Endodermal cell (in vitro differentiated cells): ENCODE measurements at places on chromosomes 1 and 21.
A peak's percentile ranks its signal among the peaks of the same experiment; 100 is the strongest.

DNA sequence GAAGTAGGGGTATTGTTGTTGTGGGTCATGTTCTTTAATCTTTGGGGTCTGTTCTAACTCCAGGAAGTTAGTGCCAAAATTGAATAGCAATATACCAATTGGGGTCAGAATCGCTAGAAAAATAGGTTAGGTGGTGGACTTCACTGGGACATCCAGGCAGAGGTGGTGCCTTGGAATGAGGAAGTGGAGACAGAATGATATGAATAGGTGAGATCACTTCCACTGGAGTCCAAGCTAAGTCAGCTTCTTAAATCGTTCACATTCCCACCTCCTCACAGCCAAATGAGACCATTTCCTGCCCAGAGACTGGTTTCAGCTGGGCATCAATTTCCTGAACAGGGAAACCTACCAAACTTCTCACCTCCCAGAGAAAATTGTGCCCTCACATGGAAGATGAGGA, 137.8 kb upstream of the RAB4A start:
- DNase-seq, result no peak

DNA sequence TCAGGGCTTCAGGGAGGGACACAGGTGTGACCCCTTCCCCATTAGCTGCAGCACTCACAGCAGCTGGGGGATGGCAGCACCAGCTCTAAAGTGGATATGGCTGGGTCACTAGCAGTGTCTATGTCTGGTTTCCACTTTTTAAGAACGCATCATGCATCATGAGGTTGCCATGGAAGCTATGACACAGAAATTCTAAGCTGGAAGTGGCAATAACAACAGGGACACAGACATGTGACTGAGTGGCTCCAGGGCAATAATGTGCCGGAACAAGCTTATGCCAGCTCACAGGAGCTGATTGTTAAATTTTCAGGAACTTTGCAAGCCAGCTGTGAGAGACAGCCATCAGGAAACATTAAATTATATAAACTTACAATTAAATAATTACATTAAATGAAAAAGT, 51.2 kb upstream of the NFASC start:
- DNase-seq, result no peak

- no peak for DNase-seq
Observed at GRCh38 chr1:86396498-86396890, 371 bp upstream of the ODF2L start.

DNA sequence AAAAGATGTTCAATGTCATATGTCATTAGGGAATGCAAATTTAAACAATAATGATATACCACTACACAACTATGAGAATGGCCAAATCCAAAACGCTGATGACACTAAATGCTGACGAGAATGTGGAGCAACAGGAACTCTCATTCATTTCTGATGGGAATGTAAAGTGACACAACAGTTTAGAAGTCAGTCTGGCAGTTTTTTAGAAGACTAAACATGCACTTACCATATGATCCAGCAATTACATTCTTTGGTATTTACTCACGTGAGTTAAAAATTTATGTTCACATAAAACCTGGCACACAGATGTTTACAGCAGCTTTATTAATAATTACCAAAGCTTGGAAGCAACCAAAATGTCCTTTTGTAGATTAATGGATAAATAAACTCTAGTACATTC, 110.4 kb upstream of the C1orf21 start:
- DNase-seq, result no peak

GRCh38 chr1:87524021-87524754, 195.5 kb downstream of the LMO4 start:
- DNase-seq, result no peak

DNA sequence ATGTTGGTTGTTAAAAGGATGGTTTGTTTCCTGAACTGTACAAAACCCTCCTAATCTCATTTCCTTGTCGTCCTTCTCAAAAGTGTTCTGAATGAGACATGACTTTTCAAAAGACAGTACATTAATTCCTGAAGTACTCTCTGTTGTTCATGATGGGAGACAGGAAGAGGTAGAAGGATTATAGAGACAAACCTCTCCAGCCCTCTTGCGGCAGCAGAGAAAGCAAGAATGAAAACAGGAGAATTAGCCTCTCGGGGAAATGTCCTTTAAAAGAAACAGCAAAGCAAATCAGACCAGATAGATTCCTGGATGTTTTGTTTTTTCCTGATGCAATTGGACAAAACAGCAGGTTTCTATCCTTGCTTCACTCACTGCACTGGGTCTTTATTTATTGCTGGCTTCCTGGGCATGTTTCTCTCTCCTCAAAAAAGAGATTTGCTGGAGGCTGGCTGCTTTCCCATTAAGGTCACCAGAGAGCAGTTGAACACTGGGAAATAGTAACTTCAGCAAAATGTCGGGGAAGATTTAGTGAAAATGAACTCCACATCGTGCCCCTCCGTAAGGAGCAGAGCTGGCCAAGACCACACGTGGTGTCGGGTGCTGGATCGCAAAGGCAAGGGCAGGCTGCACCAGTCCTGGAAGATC, 145.8 kb upstream of the SYT6 start:
- no peak for DNase-seq

DNA sequence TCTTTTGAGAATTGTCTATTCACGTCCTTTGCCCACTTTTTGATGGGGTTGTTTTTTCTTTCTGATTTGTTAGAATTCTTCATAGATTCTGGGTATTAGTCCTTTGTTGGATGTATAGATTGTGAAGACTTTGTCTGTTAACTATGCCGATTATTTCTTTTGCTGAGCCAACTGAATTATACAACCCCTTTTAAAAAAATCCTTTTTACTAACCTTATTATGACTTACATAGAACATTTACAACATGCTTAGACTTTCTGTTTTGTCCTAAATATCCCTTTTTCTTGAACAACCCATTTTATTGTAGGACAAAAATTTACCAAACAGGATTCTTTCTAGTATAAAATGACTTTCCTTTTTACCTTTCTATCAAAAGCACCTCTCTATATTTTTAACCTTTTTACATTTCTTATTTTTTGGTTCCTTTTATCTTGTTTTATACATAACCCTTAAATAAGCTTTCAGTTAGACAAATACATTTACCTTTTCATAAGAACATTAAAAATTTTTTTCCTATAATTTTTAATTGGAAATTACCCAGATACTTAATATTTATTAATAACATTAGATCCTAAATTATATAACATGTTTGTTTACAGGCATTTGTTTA, 70.4 kb upstream of the TTLL7 start:
- no peak for DNase-seq

DNA sequence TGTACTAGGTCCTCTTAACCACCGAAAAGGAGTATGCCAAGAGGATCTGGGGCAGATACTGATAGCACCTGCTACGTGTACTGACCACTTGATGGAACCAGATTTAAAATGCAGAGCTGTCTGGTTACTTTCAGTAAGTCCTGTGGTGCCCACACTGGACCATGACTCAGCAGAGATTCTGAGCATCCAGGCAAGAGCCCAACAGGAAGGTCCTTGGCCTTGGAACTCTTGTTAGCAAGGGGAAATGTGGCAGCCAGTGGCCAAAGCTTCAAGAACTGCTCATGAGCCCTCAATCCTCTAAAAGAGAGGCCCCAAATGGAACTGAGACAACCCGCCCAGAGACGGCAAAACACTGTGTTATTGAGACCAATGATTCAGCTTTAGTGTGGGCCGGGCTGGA, 4.2 kb upstream of the GJB5 start:
- DNase-seq, result no peak

- peak; percentile 79 for DNase-seq
Observed at GRCh38 chr1:22709227-22709626, 1.4 kb upstream of the EPHB2 start.

- no peak for DNase-seq
Observed at GRCh38 chr1:39293375-39294070, 89.0 kb downstream of the MACF1 start.

DNA sequence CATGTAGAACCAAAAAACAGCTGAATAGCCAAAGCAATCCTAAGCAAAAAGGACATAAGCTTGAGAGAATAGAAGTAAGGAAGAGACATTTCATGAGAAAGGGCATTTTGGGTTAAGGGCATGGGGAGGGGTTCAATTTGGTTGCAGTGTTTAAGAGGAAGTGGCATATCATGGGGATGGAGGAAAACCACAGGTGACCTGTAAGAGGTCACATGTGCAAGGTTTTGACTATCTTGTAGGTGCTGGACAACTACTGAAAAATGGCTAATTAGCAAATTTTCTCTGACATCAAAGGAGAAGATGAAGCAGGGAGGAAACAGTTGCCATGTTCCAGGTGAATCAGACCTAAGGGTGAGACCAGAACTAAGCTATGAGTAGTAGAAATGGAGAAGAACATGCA, 31.3 kb upstream of the ROR1 start:
- no peak for DNase-seq

DNA sequence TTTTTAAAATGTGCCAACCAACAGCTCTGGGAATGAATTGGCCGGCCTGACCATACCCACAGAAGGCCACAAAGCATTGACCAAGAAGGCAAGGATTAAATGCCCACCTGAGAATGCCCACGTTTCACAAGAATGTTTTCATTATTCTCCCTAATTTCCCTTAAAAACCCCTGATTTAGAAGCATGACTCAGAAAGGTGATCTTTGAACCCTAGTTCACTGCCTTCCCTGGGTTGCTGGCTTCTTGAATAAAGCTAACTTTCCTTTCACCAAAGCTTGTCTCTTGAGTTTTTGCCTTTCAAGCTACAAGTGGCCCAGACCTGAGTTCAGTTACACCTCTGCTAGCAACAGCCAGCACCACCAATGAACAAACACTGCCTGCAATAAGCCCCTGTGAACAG, 14.4 kb upstream of the MRPL55 start:
- DNase-seq, result no peak

- no peak for DNase-seq
Observed at GRCh38 chr21:27804515-27804914, 837.6 kb upstream of the ADAMTS5 start.

DNA sequence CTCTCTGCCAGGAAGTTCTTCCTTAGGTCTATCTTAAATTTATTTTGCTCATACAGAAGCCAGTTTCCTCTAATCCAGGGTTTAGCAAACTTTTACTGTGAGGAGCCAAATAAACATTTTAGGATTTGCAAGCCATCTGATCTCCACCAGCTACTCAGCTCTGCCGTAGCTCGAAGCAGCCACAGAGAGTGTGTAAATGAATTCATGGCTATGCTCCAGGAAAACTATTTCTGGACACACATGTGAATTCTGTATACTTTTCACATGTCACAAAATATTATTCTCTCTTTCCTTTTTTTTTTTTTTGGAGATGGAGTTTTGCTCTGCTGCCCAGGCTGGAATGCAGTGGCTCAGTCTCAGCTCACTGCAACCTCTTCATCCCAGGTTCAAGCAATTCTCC, 13.4 kb upstream of the AGTRAP start:
- no peak for DNase-seq

- peak; percentile 92 for DNase-seq
Observed at GRCh38 chr1:59976194-59977074, 49.9 kb upstream of the CYP2J2 start.

GRCh38 chr1:187948170-187948794, 1119.5 kb downstream of the PLA2G4A start:
- DNase-seq, result no peak

GRCh38 chr1:10677491-10678391, 118.7 kb downstream of the CASZ1 start:
- peak; percentile 66 for DNase-seq

DNA sequence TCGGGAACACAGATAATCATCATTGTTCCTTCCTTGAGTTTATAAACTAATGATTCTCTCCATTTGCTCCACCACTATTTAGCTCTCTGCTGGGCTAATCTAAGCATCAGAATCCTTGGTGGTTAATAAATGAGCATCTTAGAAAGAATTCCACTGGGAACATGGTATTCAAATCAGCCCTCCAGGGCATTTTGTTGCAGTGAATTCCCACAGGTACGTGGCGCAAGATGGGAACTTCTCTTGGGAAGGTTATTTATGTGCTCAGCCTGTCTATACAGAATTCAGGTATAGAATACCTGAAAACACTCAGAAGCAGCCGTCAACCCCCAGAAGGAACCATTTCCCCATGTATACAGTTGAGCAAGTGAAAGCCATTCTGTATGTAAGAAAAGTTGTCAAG, 131.5 kb downstream of the NTNG1 start:
- DNase-seq, result no peak

DNA sequence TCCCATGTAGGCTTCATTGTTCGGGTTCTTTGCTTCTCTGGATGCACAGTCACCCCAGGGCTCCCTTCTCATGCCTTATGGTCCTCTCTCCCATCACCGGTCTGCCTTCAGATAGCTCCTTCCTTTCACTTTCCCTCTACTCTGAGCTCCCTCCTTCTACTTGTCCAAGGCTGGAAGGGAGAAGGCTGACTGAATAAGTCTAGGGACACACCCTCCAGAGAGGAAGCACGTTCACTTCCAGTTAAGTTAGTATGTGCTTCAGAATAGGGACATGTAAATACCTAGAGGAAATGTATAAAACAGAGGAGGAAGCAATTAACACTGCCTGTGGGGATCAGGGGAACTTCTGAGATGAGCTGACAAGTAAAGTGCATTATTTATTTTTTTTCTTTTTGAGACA, 23.5 kb downstream of the CXADR start:
- no peak for DNase-seq

- peak; percentile 53 for DNase-seq
Observed at GRCh38 chr1:208219659-208220282, 24.4 kb downstream of the PLXNA2 start.

DNA sequence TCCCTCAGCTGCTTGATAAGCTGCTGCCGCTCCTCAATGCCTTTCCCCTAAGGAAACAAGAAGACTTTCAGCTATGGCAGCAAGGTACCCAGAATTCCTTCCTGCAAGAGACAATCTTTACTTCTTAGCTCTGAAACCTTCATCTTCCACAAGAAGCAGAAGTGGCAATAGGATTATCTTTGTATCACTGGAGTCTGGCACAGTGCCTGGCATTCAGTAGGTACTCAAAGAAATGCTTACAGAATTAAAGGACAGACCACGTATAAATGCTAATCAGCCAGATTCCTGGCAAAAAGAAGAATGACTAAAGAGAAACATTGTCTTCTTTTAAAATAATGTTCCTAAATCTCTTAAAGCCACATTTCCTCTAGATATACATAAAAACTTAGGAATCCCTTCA, 43.7 kb downstream of the SLC27A3 start:
- no peak for DNase-seq

DNA sequence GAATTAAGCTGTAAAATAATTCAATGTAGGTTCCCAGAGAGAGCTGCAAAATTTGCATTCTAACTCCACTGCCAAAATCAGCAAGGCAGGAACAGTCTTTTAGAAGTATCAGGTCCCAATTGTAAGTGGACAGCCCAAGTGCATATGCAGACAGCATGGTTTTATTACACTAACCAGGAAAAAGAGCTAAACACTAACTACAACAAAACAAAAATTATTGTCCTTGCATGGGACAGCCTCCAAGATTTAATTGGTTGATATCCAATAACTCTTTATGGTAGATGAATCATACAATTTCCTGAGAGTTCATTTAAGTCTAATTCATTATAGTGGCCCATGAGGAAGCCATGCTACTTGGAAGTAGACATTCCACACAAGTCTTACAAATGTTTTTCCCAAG, 154.3 kb upstream of the ZNF648 start:
- DNase-seq, result no peak

DNA sequence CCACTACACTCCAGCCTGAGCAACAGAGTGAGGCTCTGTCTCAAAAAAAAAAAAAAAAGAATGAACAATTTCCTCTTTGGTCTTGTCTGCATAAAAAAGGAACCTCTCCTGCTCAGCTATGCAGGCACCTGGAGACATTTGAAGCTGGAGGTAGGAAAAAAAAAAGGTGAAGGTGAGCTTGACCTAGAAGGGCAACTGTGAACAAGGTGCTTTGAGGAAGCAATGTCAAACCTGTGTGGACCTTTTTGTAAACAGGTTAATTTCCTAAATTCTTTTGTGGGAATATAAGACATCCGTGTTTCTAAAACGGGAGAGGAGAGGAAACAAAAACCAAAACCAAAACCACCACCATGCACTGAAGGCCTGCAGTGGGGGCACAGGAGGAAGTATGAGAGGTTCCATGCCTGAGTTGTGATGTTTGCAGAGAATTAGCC, 77.5 kb downstream of the SLC45A1 start:
- DNase-seq, result no peak
